PC-9 (cell line): ENCODE measurements at places on chromosomes 16 and 17. TPM values are rescaled to one million over a fixed set of nuclear protein-coding genes. Genes with fewer than 3 reads are reported as not detected.

SLC6A4 gene
- not detected in 2 replicates for total RNA-seq

CORO1A gene
- 7.9 and 12.2 TPM in 2 replicates for total RNA-seq

RBFOX1 gene
- total RNA-seq = not detected in 2 replicates

EPOP gene
- total RNA-seq = 8.4 and 10.6 TPM in 2 replicates

ABCC6 gene
- 1.7 and 2.8 TPM in 2 replicates for total RNA-seq

MMP2 gene
- 0.50 and 1.6 TPM in 2 replicates for total RNA-seq

DNA sequence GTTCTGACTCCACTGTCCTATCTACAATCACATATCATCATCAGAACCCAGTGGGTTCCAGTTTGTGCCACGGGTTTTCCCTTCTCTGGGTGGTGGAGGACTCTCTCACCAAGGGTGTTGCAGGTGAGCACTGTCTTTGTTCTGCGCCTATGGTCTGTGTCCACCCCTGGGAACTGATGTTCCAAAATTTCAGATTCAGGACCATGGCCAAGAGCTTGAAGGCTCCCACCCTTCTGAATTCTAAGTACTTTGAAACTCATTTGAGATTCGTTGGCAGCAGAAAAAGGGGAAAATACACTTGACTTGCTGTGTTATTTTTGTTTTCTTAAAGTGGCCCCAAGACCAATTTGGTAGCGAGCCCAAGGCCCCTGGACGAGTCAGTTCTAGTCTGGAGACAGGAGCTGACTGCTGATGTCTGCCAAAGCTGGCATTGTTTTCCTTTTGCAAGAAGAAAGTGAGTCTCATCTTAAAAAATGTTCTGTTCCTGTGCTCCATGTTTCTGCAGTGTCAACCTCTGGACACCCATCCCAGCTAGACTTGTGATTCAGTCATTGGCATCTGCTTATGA is 310.9 kb downstream of the HAPSTR1 start:
- no peaks in the 10 kb centered on the region for H3K27me3 ChIP-seq
- no peak overlapping the region for H3K4me3 ChIP-seq

- H3K27me3 ChIP-seq = no peaks in the 10 kb centered on the region
- no peak for DNase-seq
- H3K4me1 ChIP-seq = peaks cover 14% of the 10 kb centered on the region
- peak overlapping the region; percentile 88 for H3K4me3 ChIP-seq
- peak overlapping the region; percentile 68 for H3K27ac ChIP-seq
- H3K36me3 ChIP-seq = no peaks in the 10 kb centered on the region
Observed at GRCh38 chr16:3133844-3134243, 985 bp upstream of the ZNF213 start.

DNA sequence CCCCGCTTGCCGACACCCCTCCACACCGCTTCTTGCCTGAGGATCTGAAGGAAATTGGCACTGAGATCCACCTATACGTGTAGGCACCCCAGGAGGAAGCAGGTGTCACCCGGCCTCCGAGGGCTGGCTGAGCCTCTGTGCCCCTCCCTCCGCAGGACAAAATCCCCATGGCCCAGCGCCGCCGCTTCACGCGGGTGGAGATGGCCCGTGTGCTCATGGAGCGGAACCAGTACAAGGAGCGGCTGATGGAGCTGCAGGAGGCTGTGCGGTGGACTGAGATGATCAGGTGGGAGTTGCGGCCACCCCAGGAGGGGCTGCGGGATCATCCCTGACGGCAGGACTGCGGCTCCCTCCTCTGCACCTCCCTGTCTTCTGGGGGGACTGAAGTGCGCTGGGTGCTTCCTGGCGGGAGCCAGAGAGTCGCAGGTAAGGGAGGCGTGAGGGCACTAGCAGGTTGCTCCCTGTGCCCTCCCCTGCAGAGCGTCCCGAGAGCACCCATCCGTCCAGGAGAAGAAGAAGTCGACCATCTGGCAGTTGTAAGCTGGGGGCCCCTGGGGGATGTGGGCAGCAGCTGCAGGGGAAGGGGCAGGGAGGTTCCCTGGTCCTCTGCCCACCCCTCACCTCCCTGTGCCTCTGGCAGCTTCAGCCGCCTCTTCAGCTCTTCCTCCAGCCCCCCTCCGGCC is 9.0 kb downstream of the NME3 start:
- H3K4me3 ChIP-seq = no peak overlapping the region
- no peak overlapping the region for H3K27ac ChIP-seq
- no peaks in the 10 kb centered on the region for H3K4me1 ChIP-seq
- no peak for DNase-seq
- no peaks in the 10 kb centered on the region for H3K36me3 ChIP-seq

DNA sequence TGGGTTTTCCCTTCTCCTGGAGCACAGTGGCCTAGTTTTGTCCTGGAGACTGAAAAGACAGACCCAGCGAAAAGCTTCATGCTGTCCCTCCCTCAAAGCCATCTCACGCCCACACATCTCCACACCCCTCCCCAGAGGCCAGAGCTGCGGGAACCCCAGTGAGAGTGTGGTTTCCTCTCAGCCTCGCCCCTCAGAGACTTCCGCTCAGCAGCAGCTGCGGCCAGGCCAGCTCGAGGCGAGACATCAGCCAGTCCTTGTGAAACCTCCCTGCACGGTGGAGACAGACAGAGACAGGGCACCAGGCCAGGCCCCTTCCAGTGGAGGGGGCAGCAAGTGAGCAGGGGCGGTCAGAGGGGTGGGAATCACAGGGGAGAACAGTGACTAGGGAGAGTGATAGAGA is 77.0 kb upstream of the TNRC6C start:
- H3K4me3 ChIP-seq = no peak overlapping the region
- H3K36me3 ChIP-seq = no peaks in the 10 kb centered on the region
- H3K4me1 ChIP-seq = no peaks in the 10 kb centered on the region
- no peak for DNase-seq

GRCh38 chr16:75593825-75594820 is 27.9 kb downstream of the GABARAPL2 start:
- no peak for DNase-seq
- no peaks in the 10 kb centered on the region for H3K27me3 ChIP-seq
- H3K27ac ChIP-seq = no peak overlapping the region
- H3K4me1 ChIP-seq = no peaks in the 10 kb centered on the region
- H3K4me3 ChIP-seq = no peak overlapping the region
